Panc1 (cell line): ENCODE measurements at places on chromosomes 6 and 20.

- no peak for DNase-seq
These were observed 8.0 kb downstream of the IL20RA start for GRCh38 chr6:137036566-137037300.

- DNase-seq = no peak
These were observed 154.0 kb downstream of the ZNF217 start for GRCh38 chr20:53439616-53440015.

DNA sequence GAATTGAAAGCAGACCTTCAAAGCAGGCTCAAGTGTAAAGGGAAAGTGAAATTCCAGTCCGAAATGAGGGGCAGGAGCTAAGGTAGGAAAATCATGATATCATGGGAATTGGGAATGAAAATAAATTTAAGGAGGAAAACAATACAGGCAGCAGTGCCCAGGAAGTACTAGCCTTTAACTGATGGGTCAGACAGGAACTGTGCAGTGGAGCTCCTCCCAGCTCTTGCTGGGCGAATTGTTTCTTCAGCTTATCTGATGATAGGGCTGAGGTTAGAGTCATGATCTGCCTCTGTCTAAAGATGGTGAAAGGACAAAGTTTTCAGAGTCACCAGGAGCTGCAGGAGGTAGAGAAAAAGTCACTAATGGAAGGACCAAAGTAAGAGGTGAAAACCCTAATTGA, 457.9 kb upstream of the PTCHD4 start:
- no peak for DNase-seq

GRCh38 chr6:22025468-22026163, 271.2 kb downstream of the PRL start:
- no peak for DNase-seq

DNA sequence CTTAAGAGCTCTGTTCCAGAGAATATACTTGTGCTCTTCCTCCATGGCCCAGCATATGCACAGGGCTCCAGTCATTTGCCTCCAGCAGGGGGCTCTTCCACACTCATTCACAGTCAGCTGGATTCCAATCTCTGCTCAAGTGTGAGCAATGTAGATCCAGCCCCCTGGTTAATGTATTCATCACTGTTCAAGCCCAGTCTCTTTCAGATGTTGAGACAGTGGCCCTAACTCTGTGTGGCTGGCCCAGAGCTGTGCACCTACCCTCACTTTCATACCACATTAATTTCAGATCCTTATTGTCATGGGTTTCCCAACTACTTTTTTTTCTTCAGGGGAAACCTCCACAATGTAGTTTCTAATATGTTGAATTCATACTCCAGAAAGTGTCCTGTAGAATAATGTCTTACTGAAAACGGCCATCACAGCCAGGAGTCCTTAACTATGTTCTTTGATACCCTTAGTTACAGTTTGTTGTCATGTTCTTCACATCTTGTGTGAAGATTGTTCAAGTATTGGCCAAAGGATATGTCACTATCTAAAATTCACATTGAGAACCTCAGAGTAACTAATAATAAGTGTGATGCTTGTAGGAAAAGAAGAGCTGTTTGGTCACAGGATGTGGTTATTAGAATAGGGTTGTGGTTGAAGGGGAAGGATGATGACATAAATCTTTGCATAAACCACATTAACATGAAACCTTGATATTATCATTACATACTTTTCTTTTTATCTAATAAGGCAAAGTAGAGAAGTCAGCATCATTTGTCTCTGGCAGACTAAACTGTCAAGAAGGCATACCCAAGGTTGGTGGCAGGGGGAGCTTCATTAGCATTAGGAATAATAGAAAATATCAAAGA, 14.4 kb upstream of the HLA-DQA1 start:
- no peak for DNase-seq

DNA sequence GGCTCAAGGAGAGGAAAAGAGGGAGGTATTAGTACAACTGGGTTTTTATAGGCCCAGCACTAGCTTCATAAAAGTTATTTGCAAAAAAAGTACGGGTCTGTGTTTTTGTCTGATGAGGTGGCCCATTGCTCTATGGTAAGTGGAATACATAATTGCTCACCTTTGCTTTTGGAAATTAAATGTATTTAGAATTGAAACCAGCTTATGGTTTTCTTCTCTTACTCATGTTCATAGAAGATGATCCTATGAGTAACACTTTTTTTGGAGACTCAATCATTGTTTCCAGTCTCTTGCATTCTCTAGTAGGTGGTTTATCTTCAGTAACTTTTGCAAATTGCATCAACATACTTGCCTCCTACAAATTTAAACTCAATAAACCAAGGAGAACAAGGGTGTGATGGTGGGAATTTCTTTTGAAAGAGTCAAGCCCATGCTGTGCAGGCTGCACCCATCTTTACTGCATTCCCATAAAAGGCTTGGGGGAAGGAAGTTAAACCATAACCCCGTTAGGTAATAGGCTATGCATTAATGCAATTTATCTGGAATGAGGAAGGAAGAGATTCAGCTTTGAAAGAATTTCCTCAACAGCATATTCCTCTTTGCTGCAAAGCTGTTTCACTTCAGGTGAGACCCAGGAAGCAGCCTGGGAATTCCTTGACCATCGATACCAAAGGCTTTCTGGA, 48.5 kb upstream of the EDN1 start:
- no peak for DNase-seq

- no peak for DNase-seq
These were observed 975.9 kb downstream of the KIF16B start for GRCh38 chr20:15597306-15597705.

GRCh38 chr20:44035924-44036323, 121.3 kb downstream of the TOX2 start:
- DNase-seq = no peak

DNA sequence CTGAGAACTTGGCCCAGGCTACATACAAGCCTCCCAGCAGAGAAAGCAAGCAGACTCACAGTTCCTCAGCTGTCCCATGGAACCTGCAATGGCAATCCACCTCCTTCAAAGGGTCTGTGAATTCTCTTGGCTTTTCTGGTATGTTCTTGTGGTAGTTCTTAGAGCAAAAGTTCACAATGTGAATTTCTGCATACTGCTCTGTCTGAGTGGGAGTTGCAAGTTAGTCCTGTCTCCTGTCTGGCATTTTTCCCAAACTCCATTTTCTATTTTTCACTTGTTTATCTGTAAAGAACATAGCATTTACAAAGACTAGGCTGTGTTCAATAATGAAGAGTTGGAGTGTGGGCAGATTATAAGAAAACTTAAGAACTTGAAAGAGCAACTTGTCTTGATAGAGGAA, 269.9 kb downstream of the BCKDHB start:
- DNase-seq = no peak
